ENCODE measurements at places on chromosomes 16 and 17.

DNA sequence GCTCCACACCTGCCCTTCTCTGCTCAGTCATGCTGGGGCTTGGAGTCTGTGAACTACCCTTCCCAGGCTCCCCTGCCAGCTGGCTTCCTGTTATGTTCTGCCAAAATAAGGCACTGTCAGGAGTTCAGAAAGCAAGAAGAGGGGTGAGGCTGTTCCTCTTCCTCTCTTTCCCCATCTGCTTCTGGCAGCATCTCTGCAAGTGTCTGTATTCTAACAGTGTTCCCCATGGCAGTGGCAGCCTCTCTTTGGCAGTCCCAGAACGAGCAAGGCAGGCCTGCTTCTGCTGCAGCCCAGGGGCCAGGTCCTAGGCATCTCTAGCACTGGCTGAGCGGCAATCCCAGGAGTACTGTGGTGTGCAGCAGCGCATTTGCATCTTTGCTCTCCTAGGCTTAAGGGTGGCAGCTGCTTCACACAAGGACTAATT is 219.1 kb downstream of the STX8 start:
- no peak for DNase-seq

- peak; percentile 39 for DNase-seq
These were observed 74.7 kb downstream of the YPEL2 start for GRCh38 chr17:59405944-59406705.

GRCh38 chr16:23401139-23401538 is 51.9 kb downstream of the COG7 start:
- no peak for DNase-seq

GRCh38 chr17:27519550-27519949 is 63.3 kb downstream of the KSR1 start:
- no peak for DNase-seq

- DNase-seq = no peak
These were observed 40.4 kb downstream of the BAIAP2 start for GRCh38 chr17:81075307-81075706.

GRCh38 chr16:68668266-68668665 is 23.2 kb downstream of the CDH3 start:
- DNase-seq = no peak

DNA sequence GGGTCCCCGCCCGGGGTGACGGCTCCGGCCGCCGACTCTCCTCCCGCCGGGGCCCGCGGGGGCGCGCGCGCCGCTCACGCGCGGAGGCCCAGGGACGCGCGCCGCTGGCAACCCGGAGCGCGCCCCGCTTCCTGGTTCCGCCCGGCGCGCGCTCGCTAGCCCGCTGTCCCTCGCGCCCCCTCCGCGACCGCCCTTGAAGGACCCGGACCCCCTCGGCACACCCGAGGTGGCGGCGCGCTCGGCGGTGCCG is at the start of gene STAT5B:
Gene STAT5B (minus strand): TSS at position 33 of the 250 bp plus-strand sequence. CDS start 44,264 bp downstream, outside the sequence.
- DNase-seq = peak; percentile 87

- no peak for DNase-seq
These were observed 10.2 kb upstream of the NFATC3 start for GRCh38 chr16:68074850-68075555.

DNA sequence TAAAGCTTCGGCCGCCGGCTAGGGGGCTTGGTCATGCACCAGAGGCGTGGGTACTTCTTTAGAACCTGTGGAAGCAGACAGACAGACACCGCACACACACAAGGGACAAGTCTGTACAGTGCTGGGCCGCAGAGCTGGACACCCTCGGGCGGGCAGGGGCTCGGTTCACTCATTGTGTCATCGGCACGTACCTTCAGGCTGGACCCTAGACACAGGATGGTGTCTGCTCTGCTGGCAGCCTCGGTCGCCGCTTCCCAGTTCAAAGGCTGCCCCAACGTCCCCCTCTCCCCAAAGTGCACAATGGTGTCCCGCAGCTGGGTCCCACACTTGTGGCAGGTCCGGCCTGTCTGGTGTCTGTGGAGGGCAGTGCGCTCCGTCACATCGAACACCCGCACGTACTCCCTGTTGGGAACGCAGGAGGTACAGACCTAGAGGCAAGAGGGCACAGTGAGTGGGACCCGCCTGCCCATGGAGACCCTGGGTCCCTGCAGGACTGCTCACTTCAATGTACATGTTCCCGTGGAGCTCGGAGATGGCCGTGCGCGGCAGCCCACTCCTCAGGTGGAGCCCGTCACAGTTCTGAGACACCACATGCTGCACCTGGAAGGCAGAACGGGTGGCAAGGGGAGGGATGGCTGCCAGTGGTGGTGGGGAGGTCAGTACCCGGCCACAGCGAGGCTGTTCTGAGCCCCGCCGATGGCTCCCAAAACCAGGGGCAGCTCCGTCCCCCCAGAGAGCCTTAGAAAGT is 3.1 kb upstream of the PCYT2 start:
- no peak for DNase-seq

- no peak for DNase-seq
These were observed 44.0 kb upstream of the PABPN1L start for GRCh38 chr16:88910284-88911135.

DNA sequence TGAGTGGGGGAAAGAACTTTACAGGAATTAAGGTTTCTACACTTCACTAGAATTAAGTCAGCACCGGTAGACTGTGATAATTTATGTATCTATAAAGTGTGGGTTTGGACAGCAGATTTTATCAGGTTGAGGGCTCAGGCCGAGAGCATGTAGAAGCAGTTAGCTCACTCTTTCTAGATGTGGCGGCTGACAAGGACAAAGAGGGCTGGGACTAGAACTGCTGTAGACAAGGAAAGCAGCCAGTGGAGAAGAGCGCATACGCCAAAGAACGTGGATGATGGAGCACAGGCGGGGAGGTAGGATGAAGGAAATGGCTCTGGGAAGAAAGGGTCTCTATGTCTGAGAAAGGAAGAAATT is 504 bp upstream of the GOSR1 start:
- DNase-seq = no peak

DNA sequence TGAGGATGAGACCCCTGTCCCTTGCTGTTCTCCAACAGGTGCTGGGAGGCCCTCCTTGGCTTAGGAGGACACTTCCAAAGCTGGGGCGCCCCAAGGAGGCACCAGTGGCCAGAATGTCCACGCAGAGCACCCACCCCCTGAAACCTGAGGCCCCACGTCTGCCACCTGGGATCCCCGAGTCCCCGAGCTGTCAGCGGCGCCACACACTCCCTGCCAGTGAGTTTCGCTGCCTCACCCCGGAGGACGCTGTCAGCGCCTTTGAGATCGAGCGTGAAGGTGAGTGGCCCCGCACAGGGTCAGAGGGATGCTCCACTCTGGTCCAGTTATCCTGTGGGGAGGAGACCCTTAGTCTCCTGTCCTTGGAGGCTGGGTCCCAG is 1.2 kb downstream of the AANAT start:
- no peak for DNase-seq

DNA sequence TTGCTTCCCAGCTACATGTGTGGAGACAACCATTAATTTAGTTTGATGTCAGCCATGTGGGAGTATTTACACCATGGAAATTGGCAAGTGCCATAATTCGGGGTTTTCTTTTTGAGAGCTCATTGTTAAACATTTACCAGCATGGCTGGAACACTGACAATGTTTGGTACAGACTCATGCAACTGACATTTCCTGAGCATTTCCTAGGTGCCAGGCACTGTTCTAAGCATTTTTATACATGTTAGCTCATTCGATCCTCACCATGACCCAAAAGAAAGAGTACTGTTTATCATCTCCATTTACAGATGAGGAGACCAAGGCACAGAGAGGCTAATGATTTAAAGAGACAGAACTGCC is 86.9 kb downstream of the FOXL1 start:
- DNase-seq = no peak

- DNase-seq = peak; percentile 35
These were observed 12.8 kb upstream of the AKAP1 start for GRCh38 chr17:57071991-57072944.

DNA sequence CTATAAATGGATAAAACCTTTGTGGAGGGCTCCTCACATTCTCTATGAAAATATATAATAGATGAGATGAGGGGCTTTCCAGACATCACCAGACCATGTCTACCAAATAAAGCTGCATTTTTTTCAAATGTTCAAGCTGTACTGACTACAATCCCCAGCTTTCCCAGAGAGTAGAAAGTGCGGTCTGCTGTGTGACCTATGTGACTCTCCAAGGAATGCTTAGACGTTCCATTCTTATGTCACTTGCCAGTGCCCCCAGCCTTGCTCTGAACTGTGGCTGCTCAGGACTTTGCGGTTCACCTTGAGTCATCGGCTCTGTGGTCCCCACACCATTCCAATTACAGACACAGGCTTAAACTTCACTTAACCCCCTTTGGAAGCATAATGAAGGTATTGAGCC is 47.8 kb upstream of the SCNN1B start:
- peak; percentile 29 for DNase-seq

- no peak for DNase-seq
These were observed 7.3 kb upstream of the FOXN1 start for GRCh38 chr17:28498652-28499363.

- no peak for DNase-seq
These were observed 3.1 kb downstream of the NFE2L1 start for GRCh38 chr17:48051283-48051682.

DNA sequence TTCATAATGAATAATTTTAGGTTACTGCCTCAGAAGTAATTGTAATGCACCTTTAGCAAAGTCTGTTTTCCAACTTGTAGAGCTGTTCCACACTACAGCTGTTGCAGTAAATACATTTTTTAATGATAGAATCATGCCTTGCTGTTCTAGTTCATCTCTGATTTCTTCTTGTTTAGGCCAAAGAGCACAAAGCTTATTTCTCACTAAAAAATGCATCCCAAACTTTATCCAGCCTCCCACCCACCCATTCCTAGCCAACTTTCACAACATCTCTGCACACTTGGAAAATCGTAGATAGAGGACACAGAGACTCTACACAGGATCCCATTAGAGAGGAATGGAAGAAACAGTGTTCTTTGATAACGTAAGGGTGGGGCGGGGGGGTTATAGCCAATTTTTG is 252.2 kb upstream of the DYNLRB2 start:
- no peak for DNase-seq

GRCh38 chr16:58634265-58634802 is 4.7 kb upstream of the CNOT1 start:
- DNase-seq = no peak

- DNase-seq = no peak
These were observed 60.2 kb downstream of the WSB1 start for GRCh38 chr17:27354051-27354490.

DNA sequence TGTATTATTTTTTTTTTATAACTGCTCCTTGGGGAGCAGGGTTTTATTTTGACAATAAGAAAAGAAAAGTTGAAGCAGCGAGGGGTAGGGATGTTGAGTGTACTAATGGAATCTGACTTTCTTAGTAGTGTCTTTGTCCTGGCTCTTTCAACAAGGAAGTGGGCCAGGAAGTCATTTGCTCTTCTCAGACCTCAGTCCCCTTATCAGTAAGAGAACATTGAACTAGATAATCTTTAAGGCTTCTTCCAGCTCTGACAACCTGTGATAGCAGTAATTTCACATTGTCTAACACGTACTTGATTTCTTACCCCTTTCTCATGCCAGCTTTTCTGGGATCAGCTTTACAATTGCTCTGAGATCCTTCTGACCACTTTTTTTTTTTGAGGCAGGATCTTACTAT is 8.3 kb downstream of the LIG3 start:
- no peak for DNase-seq

DNA sequence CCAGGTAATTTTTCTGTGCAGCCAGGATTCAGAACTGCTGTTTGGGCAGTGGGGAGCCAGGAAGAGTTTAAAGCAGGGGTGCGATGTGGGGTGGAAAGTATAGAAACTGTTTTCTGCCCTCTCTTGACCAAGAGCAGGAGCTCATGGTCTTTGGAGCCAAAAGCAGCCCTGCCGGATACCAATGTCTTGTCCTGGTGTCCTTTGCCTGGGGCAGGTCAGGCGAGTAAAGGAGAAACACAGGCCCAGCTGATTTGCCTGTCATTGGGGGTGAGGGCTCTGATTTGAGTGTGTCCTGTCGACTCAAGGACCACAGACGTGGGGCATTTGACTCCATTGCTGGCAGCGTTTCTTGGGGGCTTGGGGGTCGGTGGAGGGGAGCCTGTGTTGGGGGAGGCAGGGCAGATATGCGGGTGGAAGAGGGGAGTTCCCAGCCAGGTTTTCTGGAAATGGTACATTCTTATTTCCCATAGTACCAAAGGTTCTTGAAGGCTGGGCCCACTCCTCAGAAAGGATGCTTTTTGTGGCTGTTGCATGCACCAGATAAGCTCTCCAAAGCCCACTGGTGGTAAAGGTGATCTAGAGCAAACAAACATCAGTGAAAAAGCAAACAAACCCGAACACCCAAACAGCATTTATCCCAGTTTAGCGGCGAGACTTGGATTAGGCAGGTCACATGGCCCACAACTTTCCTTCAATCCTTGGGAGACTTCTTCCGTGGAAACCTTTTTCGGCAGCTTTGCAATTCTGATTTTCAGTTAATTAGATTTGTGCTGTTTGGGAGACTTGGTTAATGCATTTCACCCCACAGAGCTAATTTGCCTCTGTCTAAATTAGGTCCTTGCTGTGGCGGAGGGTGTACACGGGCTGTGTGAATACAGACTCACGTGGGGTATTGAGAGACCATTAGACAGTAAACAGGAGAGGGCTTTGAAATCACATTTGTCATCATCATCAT is 59.0 kb downstream of the MSI2 start:
- no peak for DNase-seq

DNA sequence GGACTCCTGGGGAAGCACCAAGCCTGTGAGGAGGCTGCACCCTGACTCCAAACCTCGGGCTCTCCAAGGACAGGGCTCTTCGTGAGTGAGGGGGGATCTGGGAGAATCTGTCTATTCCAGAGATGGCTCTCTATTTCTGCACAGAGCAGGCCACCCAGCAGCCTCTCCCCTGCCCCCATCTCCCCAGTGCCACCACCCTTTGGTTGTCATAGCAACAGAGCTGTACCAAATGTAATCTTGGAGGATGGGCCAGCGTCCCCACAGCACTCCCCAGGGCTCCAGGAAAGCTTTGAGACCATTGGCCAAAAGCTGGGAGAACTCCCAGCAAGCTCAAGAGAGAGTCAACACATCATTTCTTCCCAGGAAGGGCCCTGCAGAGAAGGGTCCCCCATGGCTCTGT is 49.3 kb downstream of the ABCC12 start:
- no peak for DNase-seq

DNA sequence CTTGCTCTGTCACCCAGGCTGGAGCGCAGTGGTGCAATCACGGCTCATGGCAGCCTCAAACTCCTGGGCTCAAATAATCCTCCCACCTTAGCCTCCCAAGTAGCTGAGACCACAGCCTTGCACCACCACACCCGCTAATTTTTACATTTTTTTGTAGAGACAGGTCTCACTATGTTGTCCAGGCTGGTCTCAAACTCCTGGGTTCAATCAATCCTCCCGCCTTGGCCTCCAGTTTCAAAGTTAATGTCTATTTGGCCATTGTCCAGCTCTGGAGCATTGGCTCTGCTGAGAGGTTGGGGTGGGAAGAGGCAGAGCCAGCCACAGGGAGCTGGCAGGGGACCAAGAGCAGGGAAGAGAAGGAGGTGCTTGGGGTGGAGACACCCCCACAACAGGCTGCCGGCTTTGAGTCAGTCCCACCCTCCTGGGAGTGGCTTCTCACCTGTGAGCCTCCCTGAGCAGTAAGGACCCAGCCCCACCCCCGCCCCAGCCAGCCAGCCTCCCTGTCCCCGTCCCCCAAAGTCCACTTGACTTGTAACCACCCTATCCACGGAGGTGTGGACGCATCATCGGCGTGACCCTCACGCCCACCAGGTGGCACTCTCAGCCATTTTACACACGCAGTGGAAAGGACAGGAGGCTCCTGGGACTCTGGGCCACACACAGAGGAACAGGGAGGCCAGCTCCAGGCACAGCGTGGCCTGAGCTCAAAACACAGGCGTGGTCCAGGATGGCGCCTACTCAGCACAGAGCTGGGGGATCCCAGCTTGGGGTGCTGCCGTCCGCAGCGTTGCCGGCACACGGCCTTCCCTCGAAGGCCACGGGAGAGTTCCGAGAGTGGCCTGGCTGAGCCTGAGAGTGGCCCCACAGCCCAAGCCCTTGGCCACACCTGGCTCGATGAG is 22.8 kb upstream of the PVALEF start:
- DNase-seq = peak; percentile 91
